ENCODE measurements at places on chromosomes 2 and 18.
A peak's percentile ranks its signal among the peaks of the same experiment; 100 is the strongest.

- DNase-seq, result no peak
Measured at GRCh38 chr2:232748038-232748437, 28.3 kb downstream of the KCNJ13 start.

DNA sequence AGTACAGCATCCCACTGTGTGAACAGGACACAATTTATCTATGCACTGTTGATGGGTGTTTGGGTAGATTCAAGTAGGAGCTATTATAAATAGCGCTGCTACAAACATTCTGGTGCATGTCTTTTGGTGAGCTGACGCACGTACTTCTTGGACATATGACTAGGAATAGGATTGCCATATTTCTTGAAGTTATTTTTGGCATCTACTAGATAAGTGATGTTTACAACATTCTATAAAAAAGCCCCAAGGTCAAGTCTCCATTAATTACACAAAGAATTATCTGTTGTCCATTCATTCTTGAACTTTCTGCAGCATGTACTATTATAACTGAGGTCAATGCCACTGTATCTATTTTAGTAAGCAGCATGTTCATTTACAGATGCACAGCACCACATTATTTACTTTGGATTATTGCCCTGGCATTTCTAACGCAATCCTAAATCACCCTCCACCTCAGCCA is 225.5 kb upstream of the TMEM200C start:
- no peak for DNase-seq

- DNase-seq, result peak; percentile 50
Measured at GRCh38 chr2:230713331-230714135, 891 bp downstream of the CAB39 start.

GRCh38 chr2:25521126-25521525 is 152.3 kb downstream of the DTNB start:
- DNase-seq, result no peak

DNA sequence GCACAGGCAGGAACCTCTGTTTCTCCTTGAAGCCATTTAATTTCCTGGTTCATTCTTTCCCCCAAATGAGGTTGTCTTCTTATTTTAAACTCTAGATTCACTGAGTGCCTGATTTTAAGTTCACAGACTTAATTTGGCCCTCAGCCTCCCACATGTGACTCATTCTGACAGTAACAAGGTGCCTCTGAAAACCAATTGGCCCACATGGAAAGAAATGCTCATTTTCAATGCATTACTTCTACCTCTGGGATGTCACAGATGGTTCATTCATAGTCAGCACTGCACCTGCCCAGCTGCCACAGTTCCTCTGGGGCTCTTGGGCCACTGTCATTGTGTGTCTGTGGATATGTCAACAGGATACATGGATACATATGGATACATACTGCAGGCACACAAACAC is 140.4 kb upstream of the CAPN13 start:
- DNase-seq, result no peak
